ENCODE measurements at places on chromosomes 12 and 14.

DNA sequence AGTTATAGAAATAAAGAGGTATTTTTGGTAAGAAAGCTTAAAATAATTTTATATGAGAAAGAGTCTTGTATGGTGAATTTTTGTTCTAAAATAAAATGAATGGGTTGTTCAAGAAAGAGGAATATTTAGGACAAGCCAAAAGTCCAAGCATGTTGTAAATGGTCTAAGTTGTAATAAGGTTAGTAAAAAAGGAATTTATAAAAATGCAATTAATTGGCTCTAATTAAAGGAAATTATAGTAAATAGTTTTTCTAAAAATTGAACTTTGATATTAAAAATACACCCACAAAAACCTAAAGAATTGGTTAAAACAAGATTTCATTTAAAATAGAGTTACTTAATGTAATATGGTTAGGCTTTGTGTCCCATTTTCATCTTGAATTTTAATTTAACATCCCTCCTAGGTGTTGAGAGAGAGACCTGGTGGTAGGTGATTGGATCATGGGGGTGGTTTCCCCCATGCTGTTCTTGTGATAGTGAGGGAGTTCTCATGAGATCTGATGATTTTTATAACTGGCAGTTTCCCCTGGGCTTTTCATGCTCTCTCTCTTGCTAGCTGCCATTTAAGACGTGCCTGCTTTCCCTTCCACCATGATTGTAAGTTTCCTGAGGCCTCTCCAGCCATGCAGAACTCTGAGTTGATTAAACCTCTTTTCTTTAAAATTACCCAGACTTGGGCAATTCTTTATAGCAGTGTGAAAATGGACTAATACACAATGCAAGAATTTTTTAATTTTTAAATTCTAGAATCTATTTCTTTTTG is 13.0 kb downstream of the SLC22A17 start:
- no peak for DNase-seq

GRCh38 chr12:91555436-91556415 is 373.1 kb upstream of the DCN start:
- DNase-seq, result no peak

GRCh38 chr12:2003676-2004112 is 563 bp downstream of the DCP1B start:
- no peak for DNase-seq

GRCh38 chr12:27602516-27602915 is 78.5 kb downstream of the PPFIBP1 start:
- DNase-seq, result no peak

DNA sequence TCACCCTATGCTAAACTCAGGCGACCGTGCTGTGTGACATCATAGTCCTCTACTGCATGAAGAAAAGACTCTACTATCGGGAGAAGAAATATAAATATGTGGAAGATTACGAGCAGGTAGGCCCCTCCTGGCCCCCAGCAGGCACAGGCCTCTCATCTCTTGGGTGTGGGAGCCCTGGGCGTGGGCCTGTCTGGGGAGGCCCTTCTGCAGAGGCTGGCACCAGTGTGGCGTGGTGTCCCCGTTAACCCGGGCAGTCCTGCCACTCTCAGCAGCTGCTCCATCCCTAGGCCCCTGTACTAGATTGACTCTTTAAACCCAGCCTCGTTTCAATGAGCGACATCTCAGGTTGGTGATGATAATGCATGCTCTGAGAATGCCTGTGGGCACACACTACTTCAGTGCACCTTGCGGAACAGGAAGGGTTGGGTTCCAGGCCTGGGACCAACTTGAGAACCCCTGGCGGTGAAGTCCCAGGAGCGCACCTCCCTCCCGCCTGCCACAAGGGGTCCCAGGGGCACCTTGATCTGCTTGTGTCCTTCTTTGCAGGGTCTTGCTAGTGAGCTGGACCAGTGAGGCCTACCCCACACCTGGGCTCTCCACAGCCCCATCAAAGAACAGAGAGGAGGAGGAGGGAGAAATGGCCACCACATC is 23.2 kb downstream of the P2RX4 start:
- no peak for DNase-seq

DNA sequence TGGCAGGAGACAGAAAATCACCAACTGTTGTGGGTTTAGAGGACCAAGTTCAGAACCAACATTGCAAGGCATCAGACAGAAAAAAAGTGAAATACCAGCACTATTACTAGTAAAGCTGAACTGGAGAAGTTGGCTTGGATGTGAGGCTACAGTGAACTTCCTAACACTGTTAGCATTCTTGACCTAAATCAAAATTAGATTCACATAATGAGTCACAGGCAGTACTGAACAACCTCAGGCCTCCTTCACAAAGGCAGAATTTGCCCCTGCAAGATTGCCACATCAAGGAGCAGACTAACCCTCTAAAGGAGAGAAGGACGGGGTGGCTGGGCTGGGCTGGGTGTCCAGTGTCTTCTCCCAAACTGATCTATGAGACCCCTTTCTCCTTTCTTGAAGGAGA is 539.7 kb downstream of the SNAPC1 start:
- no peak for DNase-seq

- DNase-seq, result no peak
Observed at GRCh38 chr14:55581342-55581771, 1.4 kb downstream of the KTN1 start.

GRCh38 chr12:68880660-68881325 is 52.2 kb downstream of the CPM start:
- DNase-seq, result no peak

DNA sequence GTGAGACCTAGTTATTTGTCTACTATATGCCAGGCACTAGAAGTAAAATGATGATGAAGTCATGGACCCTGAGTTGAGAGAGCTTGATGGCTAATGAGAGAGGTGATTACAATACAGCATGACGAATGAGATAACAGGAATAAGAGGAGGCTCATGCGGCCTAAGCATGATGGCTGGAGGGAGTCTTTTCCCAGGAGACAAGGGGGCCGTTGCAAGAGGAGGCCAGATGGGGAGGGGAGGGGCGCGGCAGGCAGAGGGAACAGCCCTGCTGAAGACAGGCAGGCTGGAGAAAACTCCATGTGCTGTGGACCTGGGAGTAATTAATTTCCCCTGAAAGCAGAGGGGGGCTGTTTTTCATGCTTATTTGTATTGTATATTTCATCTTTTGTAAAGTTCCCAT is 144.7 kb upstream of the RFLNA start:
- no peak for DNase-seq

DNA sequence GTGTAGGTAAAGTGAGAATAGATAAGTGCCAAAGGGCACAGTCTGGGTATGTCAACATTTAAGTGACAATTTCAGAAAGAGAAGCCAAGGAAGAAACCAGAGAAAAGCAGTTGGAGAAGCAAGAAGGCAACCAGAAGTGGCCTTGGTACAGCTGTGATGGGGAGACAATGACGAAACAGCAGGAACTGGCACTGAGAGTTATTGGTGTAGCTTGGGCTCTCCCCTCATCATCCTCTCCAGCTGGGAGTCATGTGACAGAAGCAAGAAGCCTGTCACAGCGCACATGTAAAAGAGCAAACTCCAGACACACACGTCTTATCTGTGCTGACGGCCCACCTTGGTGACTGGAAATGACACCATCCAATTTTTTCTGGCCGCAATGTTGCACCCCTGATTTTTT is 203.3 kb upstream of the NUDT4 start:
- peak; percentile 28 for DNase-seq
